ENCODE measurements at places on chromosomes 7 and 10.

DNA sequence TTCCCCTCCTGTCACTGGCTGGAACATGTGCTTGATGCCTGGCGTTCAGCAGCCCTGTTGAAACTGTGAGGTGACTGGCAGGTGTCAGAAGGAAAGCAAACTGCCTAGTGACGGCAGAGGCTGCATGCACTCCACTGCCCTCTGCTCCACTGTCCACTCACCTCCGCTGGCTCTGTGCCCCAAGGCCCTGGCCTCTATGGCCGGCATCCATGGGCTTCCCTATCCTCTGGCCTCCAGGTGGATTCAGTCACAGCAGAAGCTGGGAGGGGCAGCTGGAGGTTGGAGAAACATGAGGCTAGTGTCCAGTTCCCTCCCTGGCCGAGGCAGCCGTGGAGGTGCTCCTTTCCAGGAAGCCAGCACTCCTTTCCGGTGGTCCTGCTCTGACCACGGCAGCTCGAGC, 31.2 kb upstream of the INSIG1 start:
- no peak for DNase-seq

GRCh38 chr10:73983096-73984047, 14.5 kb upstream of the VCL start:
- no peak for DNase-seq

DNA sequence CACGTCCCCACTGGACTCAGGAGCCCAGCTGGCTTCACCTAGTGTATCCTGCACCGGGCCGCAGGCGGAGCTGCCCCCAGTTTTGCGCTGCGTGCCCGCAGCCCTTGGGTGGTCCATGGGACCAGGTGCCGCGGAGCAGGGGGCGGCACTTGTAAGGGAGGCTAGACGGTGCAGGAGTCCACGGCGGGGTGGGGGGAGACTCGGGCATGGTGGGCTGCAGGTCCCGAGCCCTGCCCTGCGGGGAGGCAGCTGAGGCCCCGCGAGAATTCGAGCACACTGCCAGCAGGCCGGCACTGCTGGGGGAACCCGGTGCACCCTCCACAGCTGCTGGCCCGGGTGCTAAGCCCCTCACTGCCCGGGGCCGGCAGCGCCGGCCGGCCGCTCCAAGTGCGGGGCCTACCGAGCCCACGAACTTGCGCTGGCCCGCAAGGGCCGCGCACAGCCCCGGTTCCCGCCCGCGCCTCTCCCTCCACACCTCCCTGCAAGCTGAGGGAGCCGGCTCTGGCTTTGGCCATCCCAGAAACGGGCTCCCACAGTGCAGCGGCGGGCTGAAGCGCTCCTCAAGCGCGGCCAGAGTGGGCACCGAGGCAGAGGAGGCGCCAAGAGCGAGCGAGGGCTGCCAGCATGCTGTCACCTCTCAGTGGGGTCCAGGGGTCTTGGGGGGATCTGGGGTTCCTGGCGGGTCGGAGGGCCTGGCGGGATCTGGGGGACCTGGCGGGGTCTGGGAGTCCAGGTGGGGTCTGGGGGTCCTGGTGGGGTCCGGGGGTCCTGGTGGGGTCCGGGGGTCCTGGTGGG, 81.4 kb downstream of the VIPR2 start:
- no peak for DNase-seq

DNA sequence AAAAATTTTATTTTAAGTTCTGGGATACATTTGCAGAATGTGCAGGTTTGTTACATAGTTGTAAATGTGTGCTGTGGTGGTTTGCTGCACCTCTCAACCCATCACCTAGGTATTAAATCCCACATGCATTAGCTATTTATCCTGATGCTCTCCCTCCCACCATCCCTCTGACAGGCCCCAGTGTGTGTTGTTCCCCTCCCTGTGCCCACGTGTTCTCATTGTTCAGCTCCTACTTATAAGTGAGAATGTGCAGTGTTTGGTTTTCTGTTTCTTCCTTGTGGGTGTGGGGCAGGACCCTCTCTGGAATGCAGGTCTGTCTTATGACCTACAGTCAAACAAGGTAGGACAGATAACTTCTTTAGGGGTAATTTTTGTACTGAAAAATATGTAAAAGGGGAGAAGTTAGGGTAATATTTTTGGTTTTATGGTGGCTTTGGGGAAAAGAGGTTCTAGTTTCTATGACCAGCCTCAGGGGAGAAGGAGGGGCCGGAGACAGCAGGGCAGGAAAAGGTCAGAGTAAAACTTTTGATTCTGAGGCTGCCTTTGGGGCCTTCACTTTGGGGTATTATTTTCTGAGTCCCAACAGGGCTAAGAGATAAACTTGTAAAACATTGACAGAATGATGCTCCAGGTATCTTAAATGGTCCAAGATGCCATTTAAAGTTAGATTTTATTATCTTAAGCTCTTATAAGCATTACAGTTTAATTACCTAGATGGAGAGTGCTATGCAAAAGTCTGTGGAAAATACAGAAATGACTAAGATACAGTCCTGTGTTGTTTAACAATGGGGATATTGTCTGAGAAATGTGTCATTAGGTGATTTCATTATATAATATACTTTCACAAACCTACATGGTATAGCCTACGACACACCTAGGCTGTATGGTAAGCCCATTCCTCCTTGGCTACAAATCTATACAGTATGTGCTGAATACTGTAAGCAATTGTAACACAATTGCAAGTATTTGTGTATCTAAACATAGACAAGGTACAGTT, 354.8 kb downstream of the ABCA13 start:
- DNase-seq = no peak

DNA sequence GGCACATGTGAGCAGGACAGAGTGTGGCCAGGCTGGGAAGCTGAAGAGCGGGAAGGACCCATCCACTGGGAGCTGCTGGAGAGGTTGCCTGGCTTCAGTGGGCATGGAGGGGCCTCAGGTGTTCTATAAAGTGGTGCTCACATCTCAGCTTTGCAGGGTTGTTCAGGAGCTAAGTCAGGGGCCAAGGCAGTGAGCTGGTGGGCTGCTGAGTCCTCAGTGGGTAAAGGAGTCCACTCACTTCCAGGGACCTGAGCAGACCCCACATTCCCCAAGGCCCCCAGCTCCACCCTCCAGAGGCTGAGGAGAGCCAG, 28.8 kb upstream of the C10orf53 start:
- DNase-seq = no peak

DNA sequence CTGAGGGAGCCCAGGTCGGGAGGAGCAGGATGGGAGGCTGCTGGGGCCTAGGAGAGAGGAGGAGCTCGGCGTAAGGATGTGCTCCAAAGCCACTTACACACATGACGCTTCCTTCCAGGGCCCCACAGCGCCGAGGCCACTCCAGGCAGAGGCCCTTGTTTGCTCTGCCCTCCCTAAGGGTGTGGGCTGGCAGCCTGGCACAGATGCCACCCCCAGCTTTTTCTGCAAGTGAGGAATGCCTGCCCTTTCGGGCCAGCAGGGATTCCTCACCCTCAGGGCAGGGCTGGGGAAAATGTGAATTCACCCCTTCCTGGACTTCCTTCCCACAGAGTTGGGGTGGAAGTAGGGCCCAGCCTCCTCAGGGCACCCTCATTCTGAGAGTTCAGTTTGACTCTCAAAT, 5.6 kb upstream of the AQP1 start:
- no peak for DNase-seq

DNA sequence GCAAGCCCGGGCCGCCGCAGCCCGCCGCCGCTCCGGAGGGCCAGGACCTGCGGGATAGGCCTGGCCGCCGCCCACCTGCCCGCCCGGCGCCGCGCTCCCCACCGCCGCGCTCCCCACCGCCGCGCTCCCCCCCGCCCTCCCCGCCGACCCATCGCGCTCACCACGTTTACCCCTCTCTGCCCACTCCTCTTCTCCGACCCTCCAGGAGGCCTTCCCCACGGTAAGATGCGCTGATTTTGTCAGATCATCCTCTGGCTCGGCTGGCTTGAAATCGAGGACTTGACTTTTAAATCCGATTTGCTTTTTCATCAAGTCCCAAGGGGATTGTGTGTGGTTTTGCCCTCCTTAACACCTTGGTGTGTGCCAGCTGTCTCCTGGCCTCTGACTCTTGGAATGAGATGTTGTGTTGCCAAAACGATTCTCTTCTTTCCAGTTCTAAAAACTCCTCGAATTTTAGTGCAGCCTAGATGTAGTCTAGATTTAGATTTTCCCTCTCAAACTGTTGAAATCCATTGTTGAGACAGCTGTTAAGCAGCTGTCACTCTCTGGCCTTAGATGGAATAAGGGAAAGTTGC, 738 bp downstream of the POM121 start:
- no peak for DNase-seq

DNA sequence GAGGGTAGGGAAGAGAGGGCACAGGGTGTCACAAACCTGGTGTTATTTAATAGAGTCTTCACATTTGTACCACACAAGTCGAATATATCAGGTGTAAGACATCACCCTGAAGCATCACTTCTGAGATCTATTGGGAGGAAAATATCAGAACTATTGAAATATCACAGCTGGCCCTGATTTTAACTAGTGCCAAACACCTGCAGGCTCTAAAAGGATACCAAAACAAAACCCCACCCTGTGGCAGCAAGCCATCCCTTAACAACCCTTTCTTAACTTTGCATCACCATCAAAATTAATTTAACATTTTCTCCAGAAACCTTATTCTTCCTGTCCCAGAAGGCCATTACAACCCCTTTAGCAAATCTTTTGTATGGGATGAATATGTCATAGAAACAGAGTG, 365.4 kb downstream of the SUGCT start:
- no peak for DNase-seq

DNA sequence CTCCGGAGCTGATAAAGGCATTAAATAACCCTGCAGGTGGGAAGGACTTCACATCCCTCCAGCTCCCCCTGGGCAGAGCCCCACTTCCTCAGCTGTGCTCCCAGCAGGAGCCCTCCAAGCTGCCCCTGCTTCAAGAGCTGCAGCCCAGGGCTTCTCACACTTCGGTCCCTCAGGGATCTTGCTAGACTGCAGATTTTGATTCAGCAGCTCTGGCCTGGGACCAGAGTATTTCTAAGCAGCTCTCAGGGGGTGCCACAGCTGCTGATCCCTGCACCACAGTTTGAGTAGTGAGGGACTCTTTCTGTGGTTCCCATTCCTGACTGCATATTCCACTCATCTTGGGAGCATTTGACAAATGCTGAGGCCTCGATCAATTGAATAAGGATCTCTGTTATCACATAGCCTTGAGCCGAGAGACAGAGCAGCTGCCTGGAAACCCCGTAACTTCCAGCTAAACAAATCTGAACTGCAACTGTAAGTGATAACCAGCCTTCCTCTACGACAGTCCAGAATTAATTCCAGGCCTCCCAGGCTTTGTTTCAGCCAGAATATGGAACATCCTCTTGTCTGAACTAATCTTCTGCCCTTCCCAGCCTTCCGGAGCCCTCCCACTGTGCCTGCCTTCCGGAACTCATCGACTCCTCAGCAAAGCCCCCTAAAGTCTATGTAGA, 161.4 kb downstream of the CCDC3 start:
- no peak for DNase-seq

DNA sequence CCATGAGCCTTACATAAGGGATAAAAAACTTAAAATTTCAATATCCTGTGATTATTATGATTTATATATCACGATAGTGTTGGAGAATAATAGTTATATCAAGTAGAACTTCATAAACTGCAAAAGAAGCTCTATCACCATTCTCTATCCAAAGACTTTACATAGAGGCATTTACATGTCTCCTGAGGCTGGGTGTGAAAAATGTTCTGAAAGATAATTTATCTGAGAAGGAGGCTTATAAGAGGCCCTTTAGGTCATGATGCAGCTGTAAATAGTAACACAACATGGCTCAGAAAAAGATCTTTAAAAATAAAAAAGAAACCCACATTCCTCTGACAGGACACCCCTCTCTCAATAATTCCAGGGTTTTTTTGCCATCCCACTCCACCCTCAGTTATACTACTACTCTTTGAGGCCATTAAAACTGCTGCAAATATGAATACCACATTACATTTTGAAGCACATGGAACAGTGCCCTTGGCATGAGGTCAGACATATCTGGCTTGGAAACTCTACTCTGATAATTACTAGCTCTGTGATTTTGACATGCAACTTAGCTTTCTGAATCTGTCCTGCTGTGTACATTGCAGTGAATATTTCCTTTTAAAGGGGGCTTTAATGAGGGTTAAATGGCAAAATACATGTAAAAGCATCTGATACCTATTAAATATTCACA, 55.5 kb downstream of the SLC16A12 start:
- DNase-seq = no peak

DNA sequence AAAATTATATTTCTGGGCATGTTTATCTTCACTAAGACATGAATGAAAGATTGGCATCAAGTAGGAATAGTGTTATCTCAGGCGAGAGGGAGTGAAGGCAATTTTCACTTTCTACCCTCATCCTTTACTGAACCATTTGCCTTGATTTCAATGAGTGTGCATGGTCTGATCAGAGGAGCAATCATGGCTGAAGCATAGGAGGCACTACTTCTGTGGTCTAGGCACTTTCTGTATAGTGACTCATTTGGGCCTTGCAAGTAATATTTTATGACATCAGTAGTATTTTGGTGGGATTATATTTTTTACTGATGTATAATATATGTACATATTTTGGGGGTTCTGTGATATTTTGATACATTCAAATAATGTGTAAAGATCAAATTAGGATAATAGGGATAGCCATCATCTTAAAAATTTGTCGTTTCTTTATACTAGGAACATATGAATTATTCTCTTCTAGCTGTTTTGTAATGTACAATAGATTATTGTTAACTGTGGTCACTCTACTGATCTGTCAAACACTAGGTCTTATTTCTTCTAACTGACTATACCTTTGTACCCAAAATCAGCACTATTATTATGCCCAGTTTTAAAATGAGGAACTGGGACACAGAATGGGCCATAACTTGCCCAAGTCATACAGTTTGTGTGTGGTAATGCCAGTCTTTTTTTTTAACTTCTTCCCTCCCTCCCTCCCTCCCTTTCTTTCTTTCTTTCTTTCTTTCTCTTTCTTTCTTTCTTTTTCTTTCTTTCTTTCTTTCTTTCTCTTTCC, 101.9 kb downstream of the RAB11FIP2 start:
- no peak for DNase-seq

DNA sequence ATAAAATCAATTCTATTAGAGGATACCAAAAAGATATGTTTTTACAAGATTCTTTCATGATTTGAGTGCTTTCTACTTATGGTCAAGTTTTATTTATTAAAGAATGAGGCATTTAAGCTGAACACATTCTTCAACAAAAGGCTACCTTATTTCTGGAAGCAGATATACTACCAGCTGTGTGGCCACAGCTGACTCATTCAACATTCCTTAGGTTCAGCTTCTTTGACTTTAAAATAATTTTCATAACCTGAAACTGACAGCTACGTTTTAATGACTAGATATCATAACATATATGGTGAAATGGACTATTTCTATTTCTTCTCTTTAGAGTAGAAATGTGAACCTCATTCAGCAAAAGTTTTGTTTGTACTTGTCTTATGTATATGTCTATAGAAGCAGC, 414.2 kb upstream of the SEMA3C start:
- DNase-seq = peak; percentile 16
